Sciatic nerve (tissue), 2 donors: ENCODE measurements at places on chromosomes 4 and X. TPM values are rescaled to one million over a fixed set of nuclear protein-coding genes. Genes with fewer than 3 reads are reported as not detected.

Gene MAGEC3
- not detected for total RNA-seq

- DNase-seq, result no peak
Observed at GRCh38 chrX:133812402-133812801, 173.0 kb downstream of the GPC3 start.

- no peak for DNase-seq
Observed at GRCh38 chr4:1511441-1512041, 105.3 kb upstream of the NKX1-1 start.

Gene CDKL2
- total RNA-seq, result 2.4 TPM

GRCh38 chrX:39336671-39337311 is 535.5 kb downstream of the MID1IP1 start:
- DNase-seq, result no peak

GRCh38 chr4:185523862-185524261 is 11.4 kb downstream of the PDLIM3 start:
- DNase-seq, result no peak

- no peak for DNase-seq
Observed at GRCh38 chr4:22019676-22020075, 71.1 kb upstream of the KCNIP4 start.

GRCh38 chr4:71380788-71381187 is 42.0 kb downstream of the SLC4A4 start:
- no peak for DNase-seq

Gene PWWP3B
- 0.62 TPM for total RNA-seq

Gene GPRASP2
- total RNA-seq, result 14.4 TPM

- no peak for DNase-seq
Observed at GRCh38 chr4:5224340-5224739, 173.1 kb downstream of the STK32B start.

Gene CDX4
- not detected for total RNA-seq

Gene NAP1L3
- 5.5 TPM for total RNA-seq

DNA sequence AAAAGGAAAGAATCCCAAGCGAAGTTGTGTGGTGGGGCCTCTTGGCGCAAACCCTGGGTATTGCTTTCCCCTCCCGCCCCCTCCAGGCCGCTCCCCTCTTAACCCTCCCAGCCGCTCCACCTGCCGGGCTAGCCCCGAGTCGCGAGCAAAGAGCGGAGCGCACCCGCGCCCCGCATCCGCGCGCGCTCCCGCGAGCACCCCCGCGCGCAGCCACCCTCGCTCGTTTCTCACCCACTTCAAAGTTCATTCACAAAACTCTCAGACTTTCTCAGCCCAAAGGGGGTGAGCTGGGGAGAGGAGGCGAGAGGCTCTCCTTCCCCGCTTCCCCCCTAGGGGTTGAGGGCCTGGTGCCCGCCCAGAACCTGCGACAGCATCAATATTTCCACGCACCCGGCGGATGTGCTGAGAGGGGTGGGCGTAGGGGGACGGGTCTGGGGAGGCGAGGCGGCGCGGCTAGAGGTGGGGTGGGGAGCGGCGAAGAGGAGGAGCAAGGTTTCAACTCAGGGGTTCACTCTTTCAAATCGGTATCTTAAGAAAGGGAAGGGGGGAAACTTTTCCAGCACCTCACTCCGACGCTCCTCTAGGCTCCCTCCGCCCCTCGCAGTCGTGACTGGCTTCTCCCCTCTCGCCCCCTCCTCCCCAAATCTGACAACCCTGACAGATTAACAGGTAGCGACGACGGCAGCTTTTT is 1.8 kb downstream of the MAML3 start:
- peak; percentile 83 for DNase-seq
